ENCODE measurements at places on chromosomes 11 and 22.

GRCh38 chr11:57983191-57983590 is 40.5 kb upstream of the OR9Q1 start:
- DNase-seq = no peak

DNA sequence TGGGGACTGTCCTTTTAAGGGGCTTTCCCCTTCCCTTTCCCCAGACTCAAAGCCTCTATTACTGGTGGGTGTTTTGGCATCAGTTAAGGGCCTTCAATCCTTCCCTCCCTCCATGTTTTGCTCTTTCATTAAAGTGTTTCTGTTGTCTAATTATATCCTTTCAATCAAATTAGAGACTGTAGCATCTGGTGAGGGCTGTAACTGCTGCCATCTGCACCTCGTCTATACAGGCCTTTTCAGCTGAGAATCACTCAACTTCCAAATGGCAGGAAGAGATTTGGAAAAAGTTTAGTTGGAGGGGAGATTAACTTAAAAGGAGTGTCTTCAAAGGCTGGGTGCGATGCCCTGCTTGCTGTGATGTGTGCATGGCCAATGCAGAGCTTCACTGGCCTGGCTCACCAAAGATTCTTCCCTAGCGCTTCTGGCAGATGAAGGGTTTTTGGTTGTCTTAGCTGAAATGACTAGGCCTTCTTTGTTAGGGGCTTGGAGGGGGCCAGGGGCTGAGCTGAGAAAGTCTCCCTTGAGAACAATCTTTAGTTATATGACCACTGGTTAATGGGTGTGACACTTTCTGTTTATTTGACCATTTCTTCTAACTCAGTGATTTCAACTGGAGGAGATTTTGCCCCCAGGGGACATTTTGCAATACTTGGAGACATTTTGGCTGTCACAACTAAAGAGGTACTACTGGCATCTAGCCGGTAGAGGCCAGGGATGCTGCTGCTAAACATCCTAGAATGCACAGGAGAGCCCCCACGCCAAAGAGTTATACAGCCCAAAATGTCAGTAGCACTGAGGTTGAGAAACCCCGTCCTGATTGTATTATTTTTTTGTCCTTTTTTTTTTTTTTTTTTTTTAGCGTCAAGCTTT is 7.5 kb downstream of the KREMEN1 start:
- no peak for DNase-seq

DNA sequence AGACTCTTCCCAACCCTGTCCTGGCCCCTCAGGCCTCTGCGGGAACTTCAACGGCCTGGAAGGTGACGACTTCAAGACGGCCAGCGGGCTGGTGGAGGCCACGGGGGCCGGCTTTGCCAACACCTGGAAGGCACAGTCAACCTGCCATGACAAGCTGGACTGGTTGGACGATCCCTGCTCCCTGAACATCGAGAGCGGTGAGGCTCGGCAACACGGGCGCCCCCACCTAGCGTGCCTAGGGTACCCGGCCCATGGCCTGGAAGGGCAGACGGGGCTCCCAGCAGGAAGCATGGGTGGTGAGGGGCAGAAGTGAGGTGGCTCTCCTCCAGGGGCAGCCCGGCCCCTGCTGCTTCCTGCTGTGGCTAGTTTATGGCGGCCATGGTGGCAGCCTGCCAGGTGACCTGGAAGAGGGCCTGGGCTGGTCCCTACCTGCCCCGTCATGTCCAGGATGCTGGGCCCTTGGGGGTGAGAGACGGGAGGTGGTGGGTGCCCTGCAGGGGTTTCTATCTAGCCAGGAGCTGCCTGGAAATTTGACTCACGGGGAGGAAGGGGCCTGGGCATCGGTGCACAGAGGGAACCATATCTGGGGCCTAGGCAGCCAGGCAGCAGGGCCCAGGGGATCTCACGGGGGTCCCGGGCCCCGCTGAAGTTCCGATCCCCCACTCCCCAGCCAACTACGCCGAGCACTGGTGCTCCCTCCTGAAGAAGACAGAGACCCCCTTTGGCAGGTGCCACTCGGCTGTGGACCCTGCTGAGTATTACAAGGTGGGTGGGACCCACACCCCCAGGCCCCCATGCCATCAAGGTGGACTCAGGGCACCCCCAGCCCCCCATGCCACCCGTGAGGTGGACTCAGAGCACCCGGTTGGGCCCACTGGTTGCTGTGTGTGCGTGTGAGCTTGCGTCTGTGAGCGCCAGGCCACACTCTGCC is 9.2 kb downstream of the MUC2 start:
- no peak for DNase-seq

- no peak for DNase-seq
These were observed 17.9 kb upstream of the YPEL1 start for GRCh38 chr22:21753374-21754111.

- no peak for DNase-seq
These were observed 174.0 kb upstream of the MTMR2 start for GRCh38 chr11:96097844-96098421.

DNA sequence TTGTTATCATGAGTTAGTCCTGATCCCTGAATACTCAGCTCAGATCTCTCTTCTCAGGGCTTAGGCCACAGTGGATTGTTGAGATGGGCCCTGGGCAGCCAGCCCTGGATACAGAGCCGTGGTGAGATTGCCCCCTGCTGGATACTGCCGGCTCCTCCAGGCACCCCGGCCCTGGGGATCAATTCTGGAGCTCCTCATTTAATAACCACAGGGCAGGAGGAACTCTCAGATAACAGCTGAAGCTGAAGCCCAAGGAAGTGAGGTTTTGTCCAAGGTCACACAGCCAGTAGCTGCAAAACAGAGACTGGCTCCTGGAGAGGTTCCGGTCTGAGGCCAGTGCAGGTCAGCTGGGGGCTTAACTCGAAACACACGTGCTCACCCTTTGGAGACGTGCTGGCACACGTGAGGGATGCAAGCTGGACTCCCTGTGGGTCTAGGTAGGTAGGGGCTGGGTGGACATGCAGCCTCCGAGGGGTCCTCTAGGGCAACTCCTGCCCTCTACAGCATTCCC is 16.0 kb downstream of the USH1C start:
- DNase-seq = peak; percentile 47

DNA sequence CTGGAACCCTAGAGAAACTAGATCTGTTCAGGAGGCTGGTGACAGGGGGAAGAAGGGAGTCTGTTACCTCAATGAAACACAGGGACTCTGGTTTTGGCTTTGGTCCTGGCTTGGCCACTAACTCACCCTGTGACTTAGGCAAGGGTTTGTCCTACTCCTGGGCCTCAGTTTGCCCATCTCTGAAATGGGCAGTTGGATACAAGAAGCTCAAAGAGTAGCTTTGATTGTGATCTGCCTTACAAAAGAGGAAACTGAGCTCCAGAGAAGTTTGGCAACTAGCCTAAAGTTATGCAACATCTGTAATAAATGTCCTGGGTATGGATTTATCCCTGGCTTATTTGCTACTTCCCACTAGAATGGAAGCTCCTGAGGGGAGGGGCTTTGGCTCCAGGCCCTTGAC is 24.0 kb upstream of the LMO1 start:
- DNase-seq = no peak

DNA sequence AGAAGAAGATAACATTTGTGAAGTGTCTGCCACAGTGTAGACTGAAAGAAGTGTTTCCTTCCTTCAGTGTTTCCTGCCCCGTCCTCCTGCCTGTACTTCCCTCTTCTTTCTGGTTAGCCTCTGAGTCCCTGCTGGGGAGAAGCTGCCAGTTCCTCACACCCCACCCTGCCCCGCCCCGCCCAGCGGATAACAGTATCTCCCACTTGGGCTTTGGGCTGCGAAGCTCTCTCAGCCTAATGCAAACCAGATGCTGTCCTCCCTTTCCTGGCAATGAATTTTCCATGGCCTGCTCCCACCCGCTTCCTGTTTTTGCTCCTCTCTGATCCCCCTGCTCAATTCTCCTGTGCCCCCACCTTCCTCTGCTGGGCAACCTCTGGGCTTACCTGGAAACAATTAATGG is 5.2 kb upstream of the RAB3IL1 start:
- no peak for DNase-seq

Data from activated T-cell treated with anti-CD3 and anti-CD28 coated beads for 48 hours (primary cell).